ENCODE measurements at places on chromosomes 2 and 18. TPM values are rescaled to one million over a fixed set of nuclear protein-coding genes. Genes with fewer than 3 reads are reported as not detected.
A peak's percentile ranks its signal among the peaks of the same experiment; 100 is the strongest.

The ELP2 gene
- total RNA-seq: 161 TPM

GRCh38 chr2:29808321-29808720 lies 113.1 kb downstream of the ALK start:
- no peaks in the 10 kb centered on the region for H3K4me1 ChIP-seq
- peaks cover 8% of the 10 kb centered on the region for H3K27me3 ChIP-seq
- no peak overlapping the region for H3K4me3 ChIP-seq
- H3K27ac ChIP-seq: no peak overlapping the region
- no peak for DNase-seq

The NTSR2 gene
- not detected for total RNA-seq

DNA sequence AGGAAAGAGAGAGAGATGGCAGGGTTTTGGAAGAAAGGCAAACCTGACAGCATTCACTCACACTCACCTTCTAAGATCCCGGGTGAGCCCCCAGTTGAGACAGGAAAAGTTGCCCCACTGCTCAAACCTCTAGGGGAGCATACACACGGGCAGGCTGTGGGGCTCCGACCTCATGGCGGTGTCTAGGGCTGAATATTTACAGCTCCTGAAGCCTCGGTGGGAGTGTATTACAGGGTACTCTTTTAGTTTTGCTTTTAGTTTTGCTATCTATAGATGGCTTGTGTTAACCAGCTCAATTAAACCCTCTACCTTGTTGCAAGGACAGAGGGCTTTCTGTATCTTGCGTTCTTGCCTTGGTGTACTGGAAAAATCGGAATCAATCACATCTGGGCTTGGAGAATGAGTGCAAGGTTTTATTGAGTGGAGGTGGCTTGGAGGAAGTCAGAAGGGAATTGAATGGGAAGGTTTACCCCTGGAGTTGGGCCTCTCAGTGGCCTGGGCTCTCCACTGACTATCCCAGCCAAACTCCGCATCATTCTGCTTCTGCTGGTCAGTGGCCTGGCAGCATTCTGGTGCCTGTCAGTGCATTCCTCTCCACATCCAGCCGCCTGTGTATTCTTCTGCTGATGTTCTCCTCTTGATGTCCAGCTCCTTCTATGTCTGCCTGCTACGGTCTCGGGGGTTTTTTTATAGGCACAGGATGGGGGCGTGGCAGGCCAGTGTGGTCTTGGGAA lies 10.1 kb upstream of the IFIH1 start:
- H3K27ac ChIP-seq: no peak overlapping the region
- H3K36me3 ChIP-seq: no peaks in the 10 kb centered on the region
- no peaks in the 10 kb centered on the region for H3K4me1 ChIP-seq

The LTBP1 gene
- 326 TPM for total RNA-seq

DNA sequence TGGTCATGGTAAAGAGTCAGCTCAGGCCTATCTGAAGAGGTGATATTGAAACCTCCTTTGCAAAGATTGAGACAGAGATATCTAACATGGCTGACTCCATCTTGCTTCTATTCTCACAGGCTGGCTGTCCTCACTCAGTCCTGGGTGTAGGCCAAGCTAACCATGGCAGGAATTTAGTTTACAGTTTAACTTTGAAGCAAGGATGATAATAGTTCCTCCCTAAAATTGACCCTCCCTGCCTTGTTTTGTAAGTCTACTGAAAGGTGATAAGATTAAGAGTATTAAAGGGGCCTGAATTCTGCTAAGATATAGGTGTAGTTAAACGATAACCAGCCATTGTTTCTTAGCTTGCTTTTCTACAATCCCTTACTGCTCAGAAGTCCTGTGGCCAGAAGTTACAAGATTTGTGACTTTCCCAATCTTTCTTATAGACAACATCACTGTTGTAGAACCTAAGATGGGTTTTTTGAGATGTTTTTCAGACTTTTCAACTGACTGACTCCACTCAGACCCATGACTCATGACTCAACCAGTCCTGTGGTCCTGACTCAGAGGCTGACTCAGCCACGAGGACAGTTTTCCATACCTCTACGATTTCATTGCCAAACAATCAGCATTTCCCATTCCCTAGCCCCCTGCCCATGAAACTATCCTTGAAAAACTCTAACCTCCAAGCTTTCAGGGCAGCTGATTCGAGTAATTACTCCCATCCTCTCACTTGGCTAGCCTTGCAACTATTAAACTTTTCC lies 195.7 kb upstream of the SESTD1 start:
- DNase-seq: peak; percentile 96
- H3K27me3 ChIP-seq: no peaks in the 10 kb centered on the region
- no peak overlapping the region for H3K4me3 ChIP-seq
- peak overlapping the region; percentile 79 for H3K27ac ChIP-seq

Data from IMR-90 (cell line).